ENCODE measurements at places on chromosomes 4 and X.

- DNase-seq = no peak
Observed at GRCh38 chrX:11996810-11997209, 141.5 kb upstream of the FRMPD4 start.

- no peak for DNase-seq
Observed at GRCh38 chrX:129593137-129593536, 53.1 kb downstream of the OCRL start.

- no peak for DNase-seq
Observed at GRCh38 chrX:95974096-95974470, 710.6 kb upstream of the DIAPH2 start.

DNA sequence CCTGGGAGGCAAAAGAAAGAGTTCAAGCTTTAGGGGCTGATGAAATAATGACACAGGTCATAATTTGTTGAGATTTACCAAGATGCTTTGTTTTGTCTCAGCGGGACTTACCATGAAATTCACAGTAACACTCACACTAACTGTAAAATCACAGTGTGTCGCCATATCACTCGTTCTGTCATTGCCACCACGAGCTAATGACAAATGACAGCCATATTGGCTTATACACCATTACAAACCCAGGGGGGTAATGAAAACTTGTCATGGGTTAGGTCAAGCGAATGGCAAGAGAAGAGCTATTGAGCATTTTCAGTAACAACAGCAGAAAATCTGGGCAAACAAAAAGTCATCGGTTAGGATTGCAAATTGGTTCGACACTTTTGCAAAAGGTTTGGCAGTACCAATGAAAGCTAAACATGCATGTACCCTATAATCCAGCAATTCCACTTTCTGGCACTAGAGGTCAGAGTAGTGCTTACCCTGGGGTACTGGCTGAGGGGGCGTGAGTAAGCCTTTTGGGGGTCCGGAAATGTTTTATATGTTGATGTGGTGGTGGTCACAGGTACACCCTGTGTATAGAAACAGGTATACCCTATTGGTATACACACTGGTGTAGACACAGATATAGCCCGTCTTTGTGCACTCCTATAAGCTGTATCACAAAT lies 83.9 kb upstream of the RAI2 start:
- DNase-seq = peak; percentile 10

DNA sequence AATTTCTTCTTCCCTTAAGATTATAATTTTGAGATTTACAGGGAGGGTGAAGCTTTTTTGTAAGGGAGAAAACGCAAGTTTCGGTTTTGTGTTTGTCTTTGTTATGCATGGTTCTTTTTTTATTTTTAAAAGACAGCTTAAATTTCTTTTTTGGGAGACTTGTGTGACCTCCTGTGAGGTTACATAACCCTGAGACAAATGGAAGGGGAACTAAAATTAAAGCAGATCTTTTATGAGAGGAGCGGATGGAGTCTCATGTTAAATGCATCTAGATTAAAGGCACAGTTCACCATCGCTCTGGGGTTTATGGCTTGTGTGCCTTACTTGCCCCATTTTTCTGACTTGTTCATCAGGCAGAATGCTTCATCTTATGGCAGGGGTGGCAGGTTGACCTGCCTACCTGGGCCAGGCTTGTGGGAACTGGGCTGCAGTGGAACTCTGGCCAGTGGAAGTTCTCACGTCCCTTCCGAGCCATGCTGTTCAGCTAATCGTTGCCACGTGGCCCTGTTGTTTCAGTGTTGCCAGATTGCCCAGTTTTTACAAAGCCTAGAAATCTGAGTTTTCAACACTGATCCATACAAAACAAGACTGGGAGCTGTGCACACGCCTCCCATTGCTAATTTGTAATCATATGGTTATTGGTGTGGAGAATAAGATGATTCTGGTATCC lies 291.8 kb downstream of the ARHGAP10 start:
- no peak for DNase-seq

GRCh38 chr4:30763321-30763727 lies 43.2 kb downstream of the PCDH7 start:
- no peak for DNase-seq

- DNase-seq = no peak
Observed at GRCh38 chr4:101846550-101846949, 56.0 kb downstream of the BANK1 start.

DNA sequence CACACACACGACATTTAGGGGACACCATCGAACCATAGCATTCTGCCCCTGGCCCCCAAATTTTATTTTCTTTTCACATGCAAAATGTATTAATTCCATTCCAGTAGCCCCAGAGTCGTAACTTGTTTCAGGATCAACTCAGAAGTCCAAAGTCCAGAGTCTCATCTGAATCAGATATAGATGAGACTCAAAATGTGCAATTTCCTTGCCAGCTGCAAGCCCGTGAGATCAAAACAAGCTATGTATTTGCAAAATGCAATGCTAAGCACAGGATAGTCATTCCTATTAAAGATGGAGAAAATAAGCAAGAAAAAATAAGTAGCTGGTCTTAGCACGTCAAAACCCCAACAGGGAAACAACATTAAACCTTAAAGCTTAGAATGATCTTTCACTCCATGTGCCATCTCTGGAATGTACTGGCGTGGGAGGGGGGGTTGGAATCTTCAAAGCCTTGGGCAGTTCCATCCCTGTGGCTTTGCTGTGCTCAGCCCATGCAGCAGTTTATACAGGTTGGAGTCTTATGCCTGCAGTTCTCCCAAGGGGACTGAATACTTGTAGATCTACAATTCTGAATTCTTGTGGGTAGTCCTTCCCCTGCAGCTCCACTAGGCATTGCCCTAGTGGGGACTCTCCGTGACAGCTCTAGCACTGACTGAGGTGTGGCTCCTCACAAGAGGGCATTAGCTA lies 47.7 kb upstream of the SYTL5 start:
- DNase-seq = no peak
